Lung (tissue), 17 donors: ENCODE measurements at places on chromosomes 2 and 18. TPM values are rescaled to one million over a fixed set of nuclear protein-coding genes. Genes with fewer than 3 reads are reported as not detected.

- H3K27me3 ChIP-seq: no peaks in the 10 kb centered on the region
- peaks cover 5% of the 10 kb centered on the region for H3K4me1 ChIP-seq
- DNase-seq: no peak
- no peak overlapping the region for H3K4me3 ChIP-seq
Observed at GRCh38 chr18:56988022-56988421, 158.9 kb upstream of the BOD1L2 start.

DNA sequence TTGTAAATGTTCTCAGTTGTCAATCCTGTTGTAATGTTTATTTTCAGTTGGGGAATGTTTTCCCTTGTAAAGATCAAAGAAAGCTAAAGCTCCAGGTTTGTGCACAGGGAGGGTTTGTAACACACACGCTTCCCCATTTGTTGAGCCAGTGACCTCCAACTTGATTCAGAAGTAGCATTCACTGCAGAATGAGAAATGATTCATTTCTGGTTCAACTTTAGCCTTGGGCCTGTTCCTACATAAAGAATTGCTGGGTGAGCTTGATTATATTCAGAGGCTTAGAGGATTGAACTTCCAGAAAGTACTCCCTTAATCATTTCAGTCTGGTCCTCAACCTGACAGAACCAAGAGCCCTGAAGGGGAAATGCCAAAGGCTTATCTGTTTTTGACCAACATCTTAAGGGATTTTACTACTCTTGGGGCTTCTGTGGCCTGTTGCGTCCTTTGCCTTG lies 70.6 kb upstream of the CAVIN2 start:
- H3K4me1 ChIP-seq: no peaks in the 10 kb centered on the region
- H3K4me3 ChIP-seq: no peak overlapping the region
- no peaks in the 10 kb centered on the region for H3K27me3 ChIP-seq
- no peak overlapping the region for H3K27ac ChIP-seq

- H3K36me3 ChIP-seq: no peaks in the 10 kb centered on the region
- H3K27ac ChIP-seq: no peak overlapping the region
- no peaks in the 10 kb centered on the region for H3K27me3 ChIP-seq
- peak; percentile 73 for DNase-seq
Observed at GRCh38 chr2:18950361-18950851, 361.0 kb upstream of the NT5C1B start.

DNA sequence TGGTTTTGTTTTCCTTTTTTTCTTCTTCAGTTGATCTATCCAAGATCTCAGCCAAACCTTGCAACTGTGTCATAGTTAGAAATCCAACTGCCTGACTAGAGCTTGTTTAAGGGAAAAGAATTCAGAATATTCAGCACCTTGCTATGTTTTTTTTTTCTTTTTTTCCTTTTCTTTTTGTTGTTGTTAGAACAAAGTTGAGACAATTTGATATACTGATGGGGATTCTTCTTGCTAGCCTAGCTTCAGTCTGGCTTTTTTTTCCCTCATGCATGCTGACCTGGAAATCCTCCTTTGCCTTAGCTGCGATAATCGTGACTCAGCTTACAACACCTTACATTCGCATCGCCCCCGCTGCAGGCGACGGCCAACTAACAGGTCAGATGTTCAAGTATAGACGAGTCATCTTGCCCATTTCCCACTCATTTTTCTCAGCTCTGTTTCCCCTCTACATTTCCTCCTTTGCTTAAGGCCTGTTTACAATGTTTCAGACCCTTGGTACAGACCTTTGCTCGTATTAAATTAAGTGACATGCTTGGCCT lies 487.2 kb upstream of the RAB12 start:
- no peaks in the 10 kb centered on the region for H3K36me3 ChIP-seq
- H3K4me1 ChIP-seq: no peaks in the 10 kb centered on the region
- H3K27ac ChIP-seq: no peak overlapping the region
- no peaks in the 10 kb centered on the region for H3K27me3 ChIP-seq

GPR17 gene
- 0.30 TPM for polyA plus RNA-seq

ALK gene
- polyA plus RNA-seq: not detected

GRCh38 chr2:149175956-149176355 lies 137.5 kb downstream of the LYPD6B start:
- DNase-seq: no peak
- no peak overlapping the region for H3K4me3 ChIP-seq
- H3K4me1 ChIP-seq: peaks cover 15% of the 10 kb centered on the region
- H3K36me3 ChIP-seq: no peaks in the 10 kb centered on the region
- H3K27ac ChIP-seq: no peak overlapping the region

GRCh38 chr18:7764405-7764804 lies 197.3 kb downstream of the PTPRM start:
- H3K4me3 ChIP-seq: no peak overlapping the region
- peaks cover 24% of the 10 kb centered on the region for H3K4me1 ChIP-seq
- no peaks in the 10 kb centered on the region for H3K36me3 ChIP-seq
- H3K27ac ChIP-seq: no peak overlapping the region
- no peaks in the 10 kb centered on the region for H3K27me3 ChIP-seq

- no peaks in the 10 kb centered on the region for H3K36me3 ChIP-seq
- peak overlapping the region; percentile 73 for H3K27ac ChIP-seq
- no peaks in the 10 kb centered on the region for H3K27me3 ChIP-seq
- H3K4me3 ChIP-seq: no peak overlapping the region
- DNase-seq: no peak
Observed at GRCh38 chr18:22469926-22470247, 52.2 kb upstream of the CTAGE1 start.

DNA sequence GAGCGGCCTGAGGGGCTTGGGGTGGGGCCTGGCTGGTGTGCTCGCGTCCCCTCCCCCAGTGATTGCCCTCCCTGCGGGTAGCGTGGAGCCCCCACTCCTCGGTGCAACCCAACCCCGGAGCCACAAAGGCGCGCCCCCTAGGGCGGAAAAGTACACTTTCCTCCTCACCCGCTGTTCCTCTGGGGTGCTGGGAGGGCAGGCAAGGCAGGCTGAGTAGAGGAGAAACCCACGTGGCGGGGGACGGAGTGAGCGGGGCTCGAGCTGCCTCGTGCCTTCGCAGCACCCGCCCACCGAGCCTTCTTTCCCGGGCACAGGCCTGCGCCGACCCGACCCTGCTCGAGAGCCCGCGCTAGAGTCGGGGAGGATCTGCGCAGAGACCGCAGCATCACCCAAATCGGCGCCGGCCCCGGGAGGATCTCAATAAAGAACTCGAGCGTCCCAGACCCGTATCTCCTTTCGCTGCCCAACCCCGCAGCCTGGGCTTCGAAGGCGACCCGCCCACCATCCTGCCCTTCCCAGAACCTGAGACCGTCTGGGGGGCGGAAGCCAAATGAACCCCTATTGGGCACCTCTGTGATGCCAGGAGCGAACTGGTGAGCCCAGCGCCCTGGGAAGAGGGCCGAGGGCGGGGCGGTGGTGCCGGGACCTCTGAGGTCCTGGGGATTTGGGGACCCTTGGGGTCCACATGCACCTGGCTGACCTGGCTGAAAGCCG lies 1.5 kb downstream of the UCN start:
- H3K4me3 ChIP-seq: no peak overlapping the region
- H3K27ac ChIP-seq: no peak overlapping the region
- H3K4me1 ChIP-seq: peaks cover 14% of the 10 kb centered on the region
- DNase-seq: no peak

ALPP gene
- 7.4 TPM for polyA plus RNA-seq

CASP8 gene
- polyA plus RNA-seq: 23.6 TPM

- H3K4me1 ChIP-seq: no peaks in the 10 kb centered on the region
- peak overlapping the region; percentile 21 for H3K27ac ChIP-seq
- peak; percentile 59 for DNase-seq
- H3K4me3 ChIP-seq: no peak overlapping the region
- no peaks in the 10 kb centered on the region for H3K36me3 ChIP-seq
Observed at GRCh38 chr2:219437141-219437540, 2.5 kb downstream of the SPEG start.

DNA sequence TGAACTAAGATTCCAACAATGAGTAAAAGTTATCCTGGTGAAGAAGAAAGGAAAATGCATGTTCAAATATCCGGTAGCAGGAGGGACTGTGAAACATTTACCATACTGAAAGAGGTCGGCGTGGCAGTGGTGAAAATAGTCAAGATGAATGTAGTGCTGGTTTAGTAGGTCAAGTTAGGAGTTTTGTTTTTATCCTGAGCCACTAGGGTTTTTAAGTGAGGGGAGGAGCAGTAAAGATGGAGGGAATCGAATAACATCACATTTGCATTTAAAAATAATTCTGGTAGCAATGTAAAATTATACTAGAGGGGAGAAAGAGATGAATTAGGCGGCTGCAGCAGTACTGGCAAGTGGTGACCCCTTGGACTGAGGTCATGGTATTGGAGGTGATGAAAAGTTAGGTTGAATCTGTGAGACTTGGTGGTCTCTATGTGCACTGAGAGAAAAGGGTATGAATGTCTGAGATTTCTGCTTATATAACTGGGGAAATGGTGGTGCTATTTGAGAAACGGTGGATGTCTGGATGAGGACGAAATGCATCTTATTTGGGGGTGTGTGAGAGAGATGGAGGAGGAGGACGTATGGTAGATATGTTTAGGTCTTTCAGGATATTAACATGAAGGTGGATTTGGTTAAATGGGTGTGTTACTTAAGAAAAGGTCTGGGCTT lies 5.9 kb downstream of the VAPA start:
- no peak overlapping the region for H3K4me3 ChIP-seq
- H3K27ac ChIP-seq: no peak overlapping the region
- no peaks in the 10 kb centered on the region for H3K27me3 ChIP-seq

TUBA3E gene
- not detected for polyA plus RNA-seq

RPL37A gene
- polyA plus RNA-seq: 3,426 TPM

NPAS2 gene
- 10.3 TPM for polyA plus RNA-seq

DNA sequence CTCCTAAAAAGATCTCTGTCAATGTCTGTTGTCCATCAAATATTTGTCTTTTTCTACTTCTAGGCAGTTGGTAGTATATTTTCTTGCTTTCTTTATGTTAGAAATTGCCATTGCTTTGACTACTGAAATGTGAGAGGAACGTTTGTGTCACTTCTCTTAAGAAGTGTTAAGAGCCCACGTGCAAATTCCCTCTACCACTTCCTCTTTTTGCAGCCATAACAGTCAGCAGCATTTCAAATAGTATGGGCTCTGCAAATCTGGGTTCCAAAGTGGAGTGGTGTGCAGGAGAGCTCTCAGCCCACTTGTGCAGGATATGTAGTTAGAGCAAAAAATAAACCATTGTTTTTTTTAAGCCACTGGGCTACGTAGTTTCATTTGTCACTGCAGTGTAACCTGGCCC lies 314.0 kb downstream of the MEIS1 start:
- peaks cover 13% of the 10 kb centered on the region for H3K4me1 ChIP-seq
- DNase-seq: no peak
- H3K27ac ChIP-seq: no peak overlapping the region
- H3K36me3 ChIP-seq: no peaks in the 10 kb centered on the region
- H3K27me3 ChIP-seq: no peaks in the 10 kb centered on the region

LYG1 gene
- polyA plus RNA-seq: 1.2 TPM

PPP1R1C gene
- polyA plus RNA-seq: 1.2 TPM

DNA sequence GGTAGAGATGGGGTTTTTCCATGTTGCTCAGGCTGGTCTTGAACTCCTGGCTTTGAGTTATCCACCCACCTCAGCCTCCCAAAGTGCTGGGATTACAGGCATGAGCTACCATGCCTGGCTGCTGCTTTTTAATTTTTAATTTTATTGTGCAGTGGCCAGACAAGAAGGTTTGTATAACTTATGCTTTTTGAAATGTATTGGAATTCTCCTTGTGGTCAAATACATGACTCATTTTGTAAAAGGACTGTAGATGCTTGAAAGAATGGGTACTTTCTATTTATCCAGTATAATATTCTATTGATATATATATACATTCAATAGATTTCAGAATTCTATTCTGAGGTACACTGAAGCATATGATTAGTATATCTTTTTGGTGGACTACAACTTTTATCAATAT lies 82.6 kb upstream of the ST3GAL5 start:
- no peak overlapping the region for H3K27ac ChIP-seq
- H3K27me3 ChIP-seq: no peaks in the 10 kb centered on the region
- DNase-seq: no peak
- H3K36me3 ChIP-seq: no peaks in the 10 kb centered on the region
- no peaks in the 10 kb centered on the region for H3K4me1 ChIP-seq

RIT2 gene
- polyA plus RNA-seq: not detected

GRCh38 chr2:25241452-25241851 lies 73.1 kb upstream of the POMC start:
- H3K27ac ChIP-seq: no peak overlapping the region
- peaks cover 14% of the 10 kb centered on the region for H3K4me1 ChIP-seq
- no peak overlapping the region for H3K4me3 ChIP-seq
- DNase-seq: no peak

DNA sequence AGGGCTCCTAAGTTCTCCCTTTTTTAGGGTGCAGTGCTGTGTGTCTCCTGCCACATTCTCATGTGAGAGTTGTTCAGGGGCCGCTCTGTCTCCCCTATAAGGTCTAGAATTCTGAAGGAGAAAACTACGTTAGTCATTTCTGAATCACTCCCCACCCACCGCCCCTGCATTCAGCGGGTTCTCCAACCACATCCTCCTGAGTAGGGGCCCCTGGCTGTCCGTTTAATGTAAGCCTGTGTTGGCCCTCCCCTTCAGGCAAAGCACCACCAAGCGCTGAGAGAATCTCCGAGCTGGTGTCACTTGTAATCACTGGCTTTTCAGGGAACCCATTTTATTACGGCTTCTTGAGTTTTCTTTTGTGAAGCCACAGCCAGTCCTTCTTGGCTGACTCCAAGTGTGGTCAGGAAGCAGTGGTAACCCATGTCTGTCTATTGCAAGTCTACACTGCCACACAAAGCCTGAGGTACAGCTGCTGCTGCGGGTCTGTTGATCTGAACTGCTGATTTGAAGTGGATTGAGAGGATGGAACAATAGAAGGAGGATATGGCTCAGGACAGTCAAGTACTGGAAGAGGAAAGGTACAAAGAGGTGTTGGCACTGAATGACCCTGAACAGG lies 16.9 kb downstream of the LCT start:
- no peak overlapping the region for H3K4me3 ChIP-seq
- H3K36me3 ChIP-seq: no peaks in the 10 kb centered on the region
- H3K27ac ChIP-seq: no peak overlapping the region
- no peak for DNase-seq
- no peaks in the 10 kb centered on the region for H3K4me1 ChIP-seq
- no peaks in the 10 kb centered on the region for H3K27me3 ChIP-seq

GRCh38 chr2:231708773-231709635 lies 679 bp downstream of the PTMA start:
- no peaks in the 10 kb centered on the region for H3K27me3 ChIP-seq
- H3K4me1 ChIP-seq: peaks cover 25% of the 10 kb centered on the region
- peak overlapping the region; percentile 98 for H3K27ac ChIP-seq
- peak; percentile 67 for DNase-seq
- peak overlapping the region; percentile 63 for H3K4me3 ChIP-seq
